Muscle of leg (tissue), 16 donors: ENCODE measurements at places on chromosomes 7 and 10.

DNA sequence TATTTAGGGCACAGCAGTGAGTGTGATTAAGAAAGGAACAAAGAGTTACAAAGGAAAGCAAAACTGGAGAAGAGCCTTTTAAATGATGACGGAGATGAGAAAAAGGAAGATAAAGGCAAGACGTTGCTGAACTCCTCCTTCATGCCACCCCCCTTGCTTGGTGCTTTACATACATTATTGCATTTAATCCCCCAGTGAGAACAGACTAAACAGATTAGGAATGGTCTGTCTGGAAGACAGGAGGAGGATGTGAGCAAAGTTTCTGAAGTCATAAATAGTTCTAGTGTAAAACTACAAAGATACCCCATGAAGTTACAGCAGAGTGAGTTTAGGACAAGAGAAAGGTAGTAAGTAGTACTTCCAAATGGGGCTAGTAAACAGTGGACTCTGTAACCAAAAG lies 113.5 kb downstream of the PLCE1 start:
- H3K27ac ChIP-seq = no peak overlapping the region
- H3K4me3 ChIP-seq = no peak overlapping the region
- H3K36me3 ChIP-seq = no peaks in the 10 kb centered on the region
- no peaks in the 10 kb centered on the region for H3K27me3 ChIP-seq
- peaks cover 25% of the 10 kb centered on the region for H3K4me1 ChIP-seq

- H3K4me1 ChIP-seq = peaks cover 15% of the 10 kb centered on the region
- DNase-seq = no peak
- peaks cover 77% of the 10 kb centered on the region for H3K36me3 ChIP-seq
- no peak overlapping the region for H3K27ac ChIP-seq
- no peak overlapping the region for H3K4me3 ChIP-seq
Measured at GRCh38 chr10:79308969-79309665, 38.2 kb upstream of the PPIF start.

DNA sequence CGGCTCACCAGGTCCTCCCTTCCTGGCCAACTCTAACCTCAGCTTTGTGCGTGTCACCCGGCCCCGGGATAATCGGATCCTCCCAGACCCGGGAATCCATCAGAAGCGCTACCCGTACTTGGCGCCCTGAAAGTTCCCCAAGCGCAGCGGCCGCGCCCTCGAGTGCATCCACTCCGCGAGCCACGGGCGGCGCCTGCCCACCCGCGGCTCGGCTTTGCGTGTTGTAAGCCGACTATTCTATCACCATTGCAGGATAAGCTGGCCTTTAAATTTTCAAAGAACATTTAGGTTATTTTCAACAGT lies 35.7 kb upstream of the EBLN1 start:
- H3K27me3 ChIP-seq = peaks cover 20% of the 10 kb centered on the region
- H3K36me3 ChIP-seq = no peaks in the 10 kb centered on the region
- H3K27ac ChIP-seq = peak overlapping the region; percentile 93
- no peak for DNase-seq
- peak overlapping the region; percentile 80 for H3K4me3 ChIP-seq

GRCh38 chr10:114024876-114025610 lies 18.6 kb upstream of the ADRB1 start:
- H3K36me3 ChIP-seq = no peaks in the 10 kb centered on the region
- no peak overlapping the region for H3K4me3 ChIP-seq
- peaks cover 3% of the 10 kb centered on the region for H3K27me3 ChIP-seq
- no peak overlapping the region for H3K27ac ChIP-seq

- H3K4me1 ChIP-seq = peaks cover 18% of the 10 kb centered on the region
- no peak for DNase-seq
- no peaks in the 10 kb centered on the region for H3K36me3 ChIP-seq
- H3K27me3 ChIP-seq = no peaks in the 10 kb centered on the region
Measured at GRCh38 chr7:151801782-151802468, 75.0 kb downstream of the PRKAG2 start.

DNA sequence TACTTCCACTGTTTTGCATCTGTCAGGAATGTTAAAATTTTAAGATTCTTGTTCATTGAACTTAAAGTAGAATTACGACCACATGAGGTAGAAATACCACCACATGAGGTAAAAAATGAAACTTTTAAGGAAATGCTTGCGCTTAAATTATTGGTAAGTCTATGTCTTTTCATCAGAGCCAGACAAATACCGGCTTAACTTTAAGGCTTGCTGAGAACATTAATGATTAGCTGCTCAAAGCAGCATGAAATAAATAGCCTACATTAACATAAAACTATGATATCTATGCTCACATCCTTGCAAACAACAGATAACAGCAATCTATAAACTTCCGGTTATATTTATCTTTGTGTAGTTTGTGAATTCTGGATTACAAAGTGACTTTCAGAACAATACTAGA lies 26.9 kb upstream of the SCIN start:
- H3K4me1 ChIP-seq = no peaks in the 10 kb centered on the region
- no peaks in the 10 kb centered on the region for H3K36me3 ChIP-seq
- no peak for DNase-seq

GRCh38 chr7:45223078-45223477 lies 65.5 kb downstream of the RAMP3 start:
- H3K27me3 ChIP-seq = peaks cover 1% of the 10 kb centered on the region
- no peak for DNase-seq
- H3K4me1 ChIP-seq = no peaks in the 10 kb centered on the region

- H3K4me3 ChIP-seq = no peak overlapping the region
- no peaks in the 10 kb centered on the region for H3K27me3 ChIP-seq
- H3K4me1 ChIP-seq = peaks cover 17% of the 10 kb centered on the region
- peak; percentile 95 for DNase-seq
- no peaks in the 10 kb centered on the region for H3K36me3 ChIP-seq
Measured at GRCh38 chr10:31739711-31740110, 188.9 kb downstream of the ARHGAP12 start.

DNA sequence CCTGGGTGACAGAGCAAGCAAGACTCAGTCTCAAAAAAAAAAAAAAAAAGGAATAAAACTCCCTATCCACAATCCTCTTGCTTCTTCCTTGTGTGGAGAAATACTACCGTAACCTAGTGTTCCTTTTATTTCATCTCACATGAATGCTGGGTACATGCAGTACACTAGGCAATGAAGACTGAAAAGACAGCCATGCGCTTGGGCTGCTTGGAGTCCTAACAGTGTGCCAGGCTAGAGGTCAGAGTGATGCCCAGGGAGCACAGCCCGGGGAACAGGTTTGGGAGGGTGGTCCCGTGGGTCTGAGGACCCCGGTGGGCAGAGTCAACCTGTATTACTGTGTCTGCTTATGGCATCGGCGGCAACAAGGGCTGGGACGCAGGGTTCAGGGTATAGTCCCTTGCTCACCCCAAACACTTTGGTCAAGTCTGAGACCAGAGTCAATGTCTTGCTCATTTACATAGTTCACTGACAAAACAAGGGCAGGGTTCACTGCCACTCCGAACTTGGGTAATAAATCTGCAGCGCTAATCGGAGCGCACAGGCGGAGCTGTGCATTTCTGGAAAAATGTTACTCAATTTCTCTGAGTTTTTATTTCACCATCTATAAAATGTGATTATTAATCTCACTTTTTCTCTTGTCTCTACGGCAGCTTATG lies 118.0 kb downstream of the CLEC2L start:
- H3K4me3 ChIP-seq = no peak overlapping the region
- no peak overlapping the region for H3K27ac ChIP-seq
- H3K27me3 ChIP-seq = no peaks in the 10 kb centered on the region
- peaks cover 4% of the 10 kb centered on the region for H3K4me1 ChIP-seq

DNA sequence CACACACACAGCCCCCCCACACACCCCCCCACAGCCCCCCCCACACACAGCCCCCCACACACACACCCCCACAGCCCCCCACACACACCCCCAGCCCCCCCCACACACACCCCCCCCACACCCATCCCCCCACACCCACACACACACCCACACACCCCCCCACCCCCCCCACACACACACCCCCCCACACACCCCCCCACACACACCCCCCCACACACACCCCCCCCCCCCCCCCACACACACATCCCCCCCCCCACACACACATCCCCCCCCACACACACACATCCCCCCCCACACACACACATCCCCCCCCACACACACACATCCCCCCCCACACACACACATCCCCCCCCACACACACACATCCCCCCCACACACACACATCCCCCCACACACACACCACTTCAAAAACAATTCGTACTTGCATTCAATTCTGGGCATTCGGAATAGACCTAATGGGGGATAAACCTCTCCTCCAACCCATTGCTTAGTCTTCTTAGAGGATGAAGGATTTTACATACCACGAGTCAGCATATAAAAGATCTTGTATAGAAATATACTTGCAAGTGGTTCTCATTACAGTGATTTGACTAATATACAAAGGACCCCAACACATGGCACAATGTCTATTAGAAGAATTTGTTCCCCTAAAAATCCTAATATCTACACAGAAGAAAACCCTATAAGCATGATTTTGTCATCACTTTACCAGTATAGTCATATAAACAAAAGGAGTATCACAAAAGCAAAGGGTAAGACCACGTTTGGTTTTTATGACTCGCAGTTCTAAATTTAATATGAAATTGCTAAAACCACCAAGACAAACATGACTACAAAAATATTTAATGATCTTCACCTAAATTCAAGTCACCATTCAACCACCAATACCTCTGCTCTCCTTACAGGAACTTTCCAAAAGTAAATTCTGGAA lies 80.9 kb downstream of the DIP2C start:
- no peaks in the 10 kb centered on the region for H3K27me3 ChIP-seq
- no peaks in the 10 kb centered on the region for H3K36me3 ChIP-seq
- no peak for DNase-seq
- no peak overlapping the region for H3K4me3 ChIP-seq
- H3K4me1 ChIP-seq = peaks cover 38% of the 10 kb centered on the region
